Cardiac fibroblast (primary cell): ENCODE measurements at places on chromosomes 1 and 21.

GRCh38 chr1:78358165-78358564 lies 132.6 kb upstream of the PTGFR start:
- no peak for DNase-seq

DNA sequence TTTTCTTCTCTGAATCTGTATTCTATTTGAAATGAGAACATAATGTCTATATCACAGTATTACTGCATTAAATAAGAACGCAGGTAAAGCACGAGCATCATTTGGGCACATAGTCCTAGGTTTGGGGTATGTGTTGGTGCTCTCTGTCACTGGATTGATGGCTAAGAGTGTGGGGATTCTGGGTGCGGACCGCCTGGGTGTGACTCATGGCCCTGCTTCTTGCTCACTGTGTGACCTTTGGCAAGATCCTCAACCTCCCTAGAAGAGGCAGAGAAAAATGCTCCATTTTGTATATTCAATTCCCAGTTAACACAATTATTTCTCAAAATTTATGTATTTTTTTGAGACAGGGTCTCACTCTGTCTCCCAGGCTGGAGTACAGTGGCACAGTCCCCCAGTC lies 99.7 kb downstream of the LAMC2 start:
- DNase-seq: peak; percentile 51

- DNase-seq: no peak
Observed at GRCh38 chr1:234226113-234226818, 147.0 kb upstream of the COA6 start.

- DNase-seq: no peak
Observed at GRCh38 chr1:18012686-18013085, 94.9 kb upstream of the IGSF21 start.
